ENCODE measurements at places on chromosomes 12 and 14.

GRCh38 chr12:48873096-48873495 is 7.4 kb upstream of the RND1 start:
- DNase-seq, result no peak

DNA sequence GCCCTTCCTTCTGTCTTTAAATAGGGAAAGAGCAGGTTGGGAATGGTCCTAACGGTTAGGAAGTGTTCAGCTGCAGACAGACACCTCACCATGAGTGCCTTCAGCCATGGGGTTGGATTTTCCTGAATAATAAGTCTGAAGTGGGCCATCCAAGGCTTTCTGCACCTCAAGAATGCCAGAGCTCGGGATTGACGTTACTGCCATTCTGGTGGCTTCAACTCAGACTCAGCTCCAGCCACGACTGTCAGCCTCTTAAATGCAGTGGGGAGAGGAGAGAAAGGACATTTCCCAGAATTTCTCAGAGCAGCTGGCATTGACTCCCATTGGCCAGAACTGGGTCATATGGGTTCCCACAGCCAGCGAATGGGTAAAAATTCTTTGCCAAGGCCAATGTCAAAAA is 363.4 kb downstream of the MED13L start:
- DNase-seq, result no peak

DNA sequence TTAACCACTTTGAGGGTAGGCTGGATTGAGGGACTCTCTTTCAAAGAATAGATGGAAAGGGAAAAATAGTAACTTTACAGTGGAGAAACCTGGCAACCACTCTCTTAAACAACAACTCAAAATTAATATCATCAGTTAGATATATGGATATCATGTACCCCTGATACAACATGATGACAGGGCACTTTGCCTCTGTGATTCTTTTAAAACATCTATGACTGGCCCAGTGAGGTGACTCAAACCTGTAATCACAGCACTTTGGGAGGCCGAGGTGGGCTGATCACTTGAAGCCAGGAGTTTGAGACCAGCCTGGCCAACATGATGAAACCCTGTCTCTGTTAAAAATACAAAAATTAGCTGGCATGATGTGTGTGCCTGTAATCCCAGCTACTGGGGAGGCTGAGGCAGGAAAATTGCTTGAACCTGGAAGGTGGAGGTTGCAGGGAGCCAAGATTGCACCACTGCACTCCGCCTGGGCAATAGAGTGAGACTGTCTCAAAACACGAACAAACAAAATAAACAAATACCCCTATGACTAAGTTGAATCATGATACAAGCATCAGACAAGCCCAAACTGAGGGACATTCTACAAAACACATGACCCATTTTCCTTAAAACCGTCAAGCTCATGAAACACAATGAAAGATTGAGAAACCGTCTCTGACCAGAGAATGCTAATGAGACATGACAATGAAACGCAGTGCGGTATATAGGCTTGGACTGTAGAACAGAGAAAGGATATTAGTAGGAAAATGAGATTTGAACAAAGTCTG is 26.4 kb upstream of the SLC7A8 start:
- no peak for DNase-seq

DNA sequence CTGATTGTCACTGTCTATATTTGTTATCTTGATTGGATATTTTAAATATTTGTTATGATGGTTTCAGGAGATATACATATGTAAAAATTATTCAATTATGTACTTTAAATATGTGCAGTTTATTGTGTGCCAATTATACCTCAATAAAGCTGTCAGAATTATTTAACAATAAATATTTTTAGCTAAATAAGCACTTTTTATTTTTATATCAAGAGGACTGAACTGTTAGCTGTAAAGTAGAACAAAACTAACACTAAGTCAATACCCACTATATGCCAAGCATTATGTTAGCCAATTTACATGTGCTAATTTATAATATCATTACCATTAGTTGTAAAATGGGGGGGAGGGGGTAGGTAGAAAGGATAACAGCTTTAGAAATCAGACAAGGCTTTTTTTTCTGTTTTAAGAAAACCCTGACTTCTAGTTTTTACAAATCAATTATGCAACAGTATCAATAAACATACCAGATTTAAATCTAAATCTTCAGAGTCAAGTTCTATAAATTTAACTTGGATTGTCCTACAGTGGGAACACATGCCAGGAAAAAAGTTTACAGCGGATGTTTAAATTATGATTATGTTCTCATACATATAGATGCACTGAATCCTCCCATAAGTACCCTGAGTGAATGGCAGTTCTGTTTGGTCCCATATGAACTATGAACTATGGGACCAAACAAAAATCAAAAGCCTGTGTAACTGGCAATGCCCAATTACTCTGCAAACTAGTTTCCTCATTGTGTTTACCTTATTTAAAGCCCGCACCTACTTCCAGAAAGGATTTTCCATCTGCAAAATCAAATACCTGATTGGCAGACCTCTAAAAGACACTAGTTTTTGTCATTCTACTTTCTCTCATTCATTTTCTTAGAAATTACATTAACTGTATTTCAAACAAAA is 2.8 kb downstream of the RALGAPA1 start:
- no peak for DNase-seq

- no peak for DNase-seq
Measured at GRCh38 chr12:46360908-46361666, 11.5 kb downstream of the SLC38A2 start.

- DNase-seq, result no peak
Measured at GRCh38 chr12:113468365-113469223, 3.1 kb downstream of the LHX5 start.

DNA sequence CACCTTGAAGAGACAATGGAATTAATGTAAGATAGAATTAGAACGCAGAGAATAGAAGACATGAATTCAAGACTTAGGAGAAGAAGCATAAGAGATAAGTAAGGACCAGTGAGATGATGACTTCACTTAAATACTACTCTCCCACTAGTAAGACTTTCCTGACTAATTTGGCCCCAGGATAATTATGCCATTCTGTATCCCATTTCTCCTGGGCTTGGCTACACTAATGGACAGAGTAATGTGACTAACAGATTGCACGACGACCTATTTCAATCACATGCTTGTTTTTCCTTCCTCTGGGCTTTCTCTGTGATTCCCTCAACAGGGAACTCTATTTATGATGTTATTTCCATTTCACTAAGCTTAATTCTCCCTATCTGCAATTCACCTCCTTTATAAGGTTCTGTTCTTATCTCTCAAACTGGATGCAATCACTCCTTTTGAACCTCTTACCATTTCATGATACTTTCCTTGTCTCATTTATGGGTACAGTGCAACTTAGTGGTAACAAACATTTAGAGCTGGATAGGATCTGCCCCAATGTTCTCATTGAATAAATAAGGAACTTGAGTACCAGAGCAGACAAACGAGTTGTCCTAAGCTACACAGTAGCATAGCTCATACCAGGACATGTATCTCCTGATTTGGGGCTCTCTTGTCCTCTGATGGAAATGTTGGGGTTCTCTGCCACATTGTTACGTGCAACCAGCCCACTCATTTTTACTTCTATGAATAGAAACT is 102.7 kb downstream of the BTG1 start:
- no peak for DNase-seq

DNA sequence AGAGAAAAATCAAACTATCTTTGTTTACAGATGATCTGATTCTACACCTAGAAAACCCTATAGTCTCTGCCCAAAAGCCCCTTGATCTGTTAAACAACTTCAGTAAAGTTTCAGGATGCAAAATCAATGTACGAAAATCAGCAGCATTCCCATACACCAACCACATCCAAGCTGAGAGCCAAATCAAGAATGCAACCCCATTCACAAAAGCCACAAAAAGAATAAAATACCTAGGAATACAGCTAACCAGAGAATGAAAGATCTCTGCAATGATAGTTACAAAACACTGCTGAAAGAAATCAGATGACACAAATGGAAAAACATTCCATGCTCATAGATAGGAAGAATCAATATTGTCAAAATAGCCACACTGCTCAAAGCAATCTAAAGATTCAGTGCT is 265.7 kb downstream of the AEBP2 start:
- DNase-seq, result peak; percentile 39

DNA sequence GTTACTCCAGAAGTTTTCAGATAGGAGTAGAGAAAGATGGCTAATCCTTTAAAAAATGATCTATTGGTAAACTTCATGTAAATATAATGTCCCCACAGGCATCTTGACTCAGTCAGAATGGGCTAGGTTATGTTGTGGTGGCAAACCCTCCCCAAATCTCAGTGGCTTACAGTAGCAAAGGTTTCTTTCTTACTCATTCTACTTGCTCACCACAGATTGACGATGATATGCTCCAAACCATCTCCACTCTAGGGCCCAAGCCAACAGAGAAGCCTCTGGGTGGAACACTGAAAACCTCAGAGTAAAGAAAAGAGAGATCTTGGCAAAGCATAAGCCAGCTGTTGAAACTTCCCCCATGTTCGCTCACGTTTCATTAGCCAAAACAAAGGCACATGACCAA is 146.4 kb downstream of the EMP1 start:
- peak; percentile 40 for DNase-seq

- no peak for DNase-seq
Measured at GRCh38 chr12:48857278-48857994, 5.5 kb upstream of the DDX23 start.

- no peak for DNase-seq
Measured at GRCh38 chr14:73746520-73747378, 32.6 kb upstream of the PNMA1 start.

DNA sequence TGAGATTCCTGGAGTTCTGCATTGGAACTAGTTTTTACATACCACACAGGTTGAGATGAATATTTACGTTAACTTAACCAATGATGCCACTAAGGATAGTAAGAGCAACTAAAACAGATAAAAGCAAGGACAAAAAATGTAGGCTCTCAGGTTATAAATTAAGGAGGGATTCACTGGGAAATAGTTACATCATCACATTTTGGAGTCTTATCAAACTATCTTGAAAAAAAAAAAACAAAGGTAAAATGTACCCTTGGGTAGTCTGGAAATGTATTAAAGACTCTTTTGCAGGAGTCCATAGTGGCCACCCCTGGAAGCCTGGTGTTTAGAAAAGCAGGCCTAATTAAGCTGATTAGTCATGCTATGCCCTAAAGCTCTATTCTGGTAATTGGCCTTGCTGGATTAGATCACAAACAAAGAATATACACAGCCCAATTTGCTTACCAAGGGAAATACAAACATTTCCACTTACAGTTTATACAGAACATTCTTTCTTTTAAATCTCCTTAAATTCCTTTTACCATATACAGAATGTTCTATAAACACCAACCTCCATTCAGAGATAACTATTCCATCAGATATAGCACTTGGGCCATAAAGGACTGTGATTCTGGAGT is 39.3 kb downstream of the SLC25A47 start:
- DNase-seq, result no peak

GRCh38 chr14:74134484-74134883 is 49.7 kb downstream of the LIN52 start:
- DNase-seq, result no peak

- DNase-seq, result peak; percentile 1
Measured at GRCh38 chr14:30389134-30389876, 169.7 kb upstream of the G2E3 start.

GRCh38 chr12:52180971-52181628 is 10.7 kb downstream of the KRT80 start:
- no peak for DNase-seq

DNA sequence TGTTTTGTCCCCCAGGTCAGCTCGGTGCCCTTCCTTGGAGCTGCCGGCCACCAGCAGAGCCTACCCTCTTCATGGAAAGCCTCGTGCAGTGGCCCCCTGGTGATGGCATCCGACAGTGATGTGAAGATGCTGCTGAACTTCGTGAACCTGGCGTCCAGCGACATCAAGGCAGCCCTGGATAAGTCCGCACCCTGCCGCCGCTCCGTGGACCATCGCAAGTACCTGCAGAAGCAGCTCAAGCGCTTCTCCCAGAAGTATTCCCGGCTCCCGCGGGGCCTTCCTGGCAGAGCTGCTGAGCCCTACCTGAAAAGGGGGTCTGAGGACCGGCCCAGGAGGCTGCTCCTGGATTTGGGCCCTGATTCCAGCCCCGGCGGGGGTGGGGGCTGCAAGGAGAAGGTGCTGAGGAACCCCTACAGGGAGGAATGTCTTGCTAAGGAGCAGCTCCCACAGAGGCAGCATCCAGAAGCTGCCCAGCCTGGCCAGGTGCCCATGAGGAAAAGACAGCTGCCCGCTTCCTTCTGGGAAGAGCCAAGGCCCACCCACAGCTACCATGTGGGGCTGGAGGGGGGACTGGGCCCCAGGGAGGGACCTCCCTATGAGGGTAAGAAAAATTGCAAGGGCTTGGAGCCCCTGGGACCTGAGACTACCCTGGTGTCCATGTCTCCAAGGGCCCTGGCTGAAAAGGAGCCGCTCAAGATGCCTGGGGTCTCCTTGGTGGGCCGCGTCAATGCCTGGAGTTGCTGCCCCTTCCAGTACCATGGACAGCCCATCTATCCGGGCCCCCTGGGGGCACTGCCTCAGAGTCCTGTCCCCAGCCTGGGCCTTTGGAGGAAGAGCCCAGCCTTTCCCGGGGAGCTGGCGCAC is 1.3 kb downstream of the FAM181A start:
- no peak for DNase-seq

DNA sequence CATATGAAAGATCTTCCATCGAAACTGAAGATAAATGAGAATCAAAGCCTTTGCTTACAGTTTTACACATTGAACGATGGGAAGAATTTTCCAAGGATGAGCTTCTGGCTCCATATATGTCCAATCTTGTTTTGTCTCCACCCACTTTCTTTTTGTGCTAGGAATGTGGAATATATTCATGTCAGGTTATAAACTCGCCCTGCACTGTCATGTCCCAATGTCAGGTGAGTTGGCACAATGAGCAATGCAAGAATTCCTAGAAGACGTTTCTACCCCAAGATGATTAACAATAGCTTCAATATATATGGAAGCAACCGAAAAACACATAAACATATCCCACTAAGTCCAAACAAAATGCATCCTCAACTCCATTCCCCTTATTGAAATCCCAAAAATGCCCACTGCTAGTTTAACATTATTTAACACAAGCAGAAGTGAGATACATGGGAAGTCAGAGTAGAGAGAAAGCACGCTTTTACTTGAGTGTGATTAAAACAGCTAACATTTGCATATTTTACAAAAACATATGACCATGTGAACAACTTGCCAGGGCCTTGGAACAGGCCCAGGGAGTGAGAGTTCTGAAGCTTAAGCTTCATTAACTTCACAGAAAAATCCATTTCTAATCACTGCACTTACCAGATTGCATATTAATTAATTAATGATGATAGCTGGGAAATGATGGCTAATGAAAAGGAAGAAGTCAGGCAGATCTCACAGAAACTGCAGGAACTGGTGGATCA is 233.9 kb downstream of the GXYLT1 start:
- DNase-seq, result no peak
